Activated CD8-positive, alpha-beta memory T cell treated with anti-CD3 and anti-CD28 coated beads, Interleukin-2, amount 10 ng/mL, durations not matched to agents 7 days and 5 days (primary cell): ENCODE measurements at places on chromosomes 2 and 18. TPM values are rescaled to one million over a fixed set of nuclear protein-coding genes. Genes with fewer than 3 reads are reported as not detected.
A peak's percentile ranks its signal among the peaks of the same experiment; 100 is the strongest.

DNA sequence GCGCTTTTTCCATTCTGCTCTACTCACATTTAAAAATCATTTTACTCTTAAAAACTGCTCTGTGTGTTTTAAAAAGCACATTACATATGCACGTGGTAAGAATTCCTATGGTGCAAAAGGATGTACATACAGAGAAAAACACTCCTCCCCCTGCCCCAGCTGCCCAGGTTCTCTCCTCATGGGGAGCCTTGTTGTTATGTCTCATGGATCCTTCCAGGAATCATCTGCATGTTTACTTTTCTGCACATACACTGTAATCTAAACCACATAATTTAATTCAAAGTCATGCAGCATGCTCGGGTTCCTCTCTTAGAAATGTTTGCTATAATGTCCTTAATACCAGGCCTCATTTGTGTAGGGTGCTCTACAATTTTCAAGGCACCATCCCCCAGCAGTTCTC, 243.3 kb downstream of the LOXHD1 start:
- H3K4me3 ChIP-seq: no peak overlapping the region
- H3K4me1 ChIP-seq: no peaks in the 10 kb centered on the region
- no peaks in the 10 kb centered on the region for H3K36me3 ChIP-seq
- no peak for DNase-seq
- peaks cover 2% of the 10 kb centered on the region for H3K27me3 ChIP-seq

IL1R1 gene
- total RNA-seq: 0.41 TPM

- no peaks in the 10 kb centered on the region for H3K4me1 ChIP-seq
- no peaks in the 10 kb centered on the region for H3K27me3 ChIP-seq
- peak overlapping the region; percentile 36 for H3K27ac ChIP-seq
- H3K36me3 ChIP-seq: peaks cover 9% of the 10 kb centered on the region
Observed at GRCh38 chr2:47064106-47064505, 91.0 kb downstream of the STPG4 start.

- peaks cover 5% of the 10 kb centered on the region for H3K4me1 ChIP-seq
- H3K36me3 ChIP-seq: peaks cover 45% of the 10 kb centered on the region
- H3K4me3 ChIP-seq: no peak overlapping the region
- no peaks in the 10 kb centered on the region for H3K27me3 ChIP-seq
Observed at GRCh38 chr18:23529604-23530003, 26.3 kb downstream of the RMC1 start.

FBLN7 gene
- 0.26 TPM for total RNA-seq

EFHD1 gene
- 0.23 TPM for total RNA-seq

DNA sequence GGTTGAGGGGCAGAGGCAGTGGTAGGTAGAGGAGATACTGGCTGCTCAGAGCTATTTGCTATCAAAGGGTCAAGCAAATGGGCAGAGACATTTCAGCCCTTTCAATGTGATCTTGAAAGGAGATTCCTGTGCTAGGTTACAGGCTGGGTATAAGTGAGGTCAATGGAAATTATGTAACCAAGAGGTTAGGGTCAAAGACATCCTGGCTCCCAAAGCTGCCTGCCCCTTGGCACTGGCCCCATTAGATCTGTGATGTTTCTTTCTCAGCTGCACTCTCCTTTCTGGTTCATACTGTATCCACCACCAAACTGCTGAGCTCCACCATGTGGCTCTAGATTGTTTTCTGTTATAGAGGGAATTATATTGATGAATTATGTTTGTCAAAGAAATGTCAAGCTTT, 200.4 kb downstream of the AGPS start:
- DNase-seq: no peak
- peaks cover 21% of the 10 kb centered on the region for H3K27me3 ChIP-seq
- no peaks in the 10 kb centered on the region for H3K36me3 ChIP-seq

PPP1R1C gene
- not detected for total RNA-seq

IL1F10 gene
- total RNA-seq: not detected

DNA sequence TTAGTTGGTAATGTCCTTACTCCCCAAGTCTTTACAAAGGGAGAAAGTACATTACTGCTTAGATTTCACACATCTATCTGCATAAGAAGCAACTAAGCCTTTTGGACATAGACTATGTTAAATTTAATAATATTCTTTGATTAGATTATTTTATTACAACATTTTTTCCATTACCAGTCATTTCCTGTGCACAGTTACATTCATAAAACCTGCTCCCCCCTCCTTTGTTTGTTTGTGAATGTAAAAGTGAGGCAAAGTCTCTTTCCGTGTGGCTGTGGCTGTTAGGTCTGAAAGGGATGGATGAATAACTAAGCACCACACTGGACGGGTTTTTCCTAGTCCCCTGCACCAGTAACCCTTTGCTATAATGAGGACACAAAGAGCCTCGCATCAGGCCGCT, 9.6 kb downstream of the PTGR3 start:
- H3K4me1 ChIP-seq: peaks cover 10% of the 10 kb centered on the region
- H3K27me3 ChIP-seq: no peaks in the 10 kb centered on the region
- no peak for DNase-seq
- peaks cover 21% of the 10 kb centered on the region for H3K36me3 ChIP-seq
- H3K4me3 ChIP-seq: no peak overlapping the region

DNA sequence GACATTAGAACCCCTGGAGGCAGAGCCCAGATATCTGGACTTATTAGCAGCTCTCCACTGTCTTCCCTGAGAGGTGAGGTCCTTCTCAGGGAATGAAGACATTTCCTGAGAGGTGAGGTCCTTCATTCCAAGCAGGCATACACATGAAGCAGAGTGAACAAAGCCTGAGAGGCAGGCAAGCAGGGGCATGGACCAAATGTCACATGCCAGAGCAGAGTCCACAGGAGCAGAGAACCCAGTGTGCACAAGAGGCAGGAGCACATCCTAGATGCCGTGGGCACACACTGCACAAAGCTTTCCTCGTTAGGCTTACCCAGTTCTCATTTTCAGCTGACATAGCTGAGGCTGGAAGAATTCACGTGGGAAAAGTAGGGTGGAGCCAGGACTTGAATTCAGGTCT, 759.9 kb upstream of the HS6ST1 start:
- no peak overlapping the region for H3K4me3 ChIP-seq
- H3K4me1 ChIP-seq: no peaks in the 10 kb centered on the region
- DNase-seq: no peak
- H3K27me3 ChIP-seq: no peaks in the 10 kb centered on the region

DNA sequence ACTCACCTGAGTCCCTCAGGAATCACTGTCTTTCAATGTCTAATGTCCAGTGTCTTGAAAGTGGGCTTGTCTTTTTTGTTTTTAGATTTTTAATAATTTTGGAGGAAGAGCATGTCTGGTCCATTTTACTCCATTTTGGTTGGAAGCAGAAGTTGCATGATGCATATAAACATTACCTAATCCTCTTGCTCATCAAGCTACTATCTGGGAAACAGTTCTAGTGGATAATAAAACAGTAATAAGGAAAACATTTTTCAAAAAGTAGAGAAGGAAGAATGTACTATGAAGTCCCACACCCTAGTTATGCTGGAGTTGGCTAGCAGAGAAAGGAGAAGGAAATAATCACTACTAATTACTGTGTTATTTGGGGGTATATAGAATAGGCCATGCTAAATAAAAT, 263.7 kb downstream of the ETAA1 start:
- H3K27ac ChIP-seq: no peak overlapping the region
- no peaks in the 10 kb centered on the region for H3K4me1 ChIP-seq
- DNase-seq: no peak
- no peaks in the 10 kb centered on the region for H3K36me3 ChIP-seq
- no peaks in the 10 kb centered on the region for H3K27me3 ChIP-seq

GRCh38 chr2:173258701-173259100, 96.0 kb upstream of the CDCA7 start:
- DNase-seq: no peak
- peaks cover 11% of the 10 kb centered on the region for H3K27me3 ChIP-seq
- H3K36me3 ChIP-seq: peaks cover 8% of the 10 kb centered on the region

TNFAIP6 gene
- not detected for total RNA-seq

GRCh38 chr2:232545511-232546375, 4.6 kb downstream of the TIGD1 start:
- no peak overlapping the region for H3K27ac ChIP-seq
- peaks cover 22% of the 10 kb centered on the region for H3K36me3 ChIP-seq
- no peaks in the 10 kb centered on the region for H3K27me3 ChIP-seq
- no peak for DNase-seq

GRCh38 chr2:132651115-132652045, 18.6 kb downstream of the LYPD1 start:
- no peaks in the 10 kb centered on the region for H3K27me3 ChIP-seq
- no peak overlapping the region for H3K4me3 ChIP-seq
- H3K36me3 ChIP-seq: no peaks in the 10 kb centered on the region
- no peaks in the 10 kb centered on the region for H3K4me1 ChIP-seq
- no peak for DNase-seq
- H3K27ac ChIP-seq: no peak overlapping the region

GRCh38 chr2:162138310-162138709, 13.7 kb downstream of the GCG start:
- no peak overlapping the region for H3K27ac ChIP-seq
- H3K36me3 ChIP-seq: no peaks in the 10 kb centered on the region

TMEM247 gene
- total RNA-seq: not detected

- no peak overlapping the region for H3K27ac ChIP-seq
- no peaks in the 10 kb centered on the region for H3K36me3 ChIP-seq
- H3K4me3 ChIP-seq: no peak overlapping the region
- no peak for DNase-seq
Observed at GRCh38 chr2:133821107-133821760, 253.0 kb upstream of the NCKAP5 start.

DNA sequence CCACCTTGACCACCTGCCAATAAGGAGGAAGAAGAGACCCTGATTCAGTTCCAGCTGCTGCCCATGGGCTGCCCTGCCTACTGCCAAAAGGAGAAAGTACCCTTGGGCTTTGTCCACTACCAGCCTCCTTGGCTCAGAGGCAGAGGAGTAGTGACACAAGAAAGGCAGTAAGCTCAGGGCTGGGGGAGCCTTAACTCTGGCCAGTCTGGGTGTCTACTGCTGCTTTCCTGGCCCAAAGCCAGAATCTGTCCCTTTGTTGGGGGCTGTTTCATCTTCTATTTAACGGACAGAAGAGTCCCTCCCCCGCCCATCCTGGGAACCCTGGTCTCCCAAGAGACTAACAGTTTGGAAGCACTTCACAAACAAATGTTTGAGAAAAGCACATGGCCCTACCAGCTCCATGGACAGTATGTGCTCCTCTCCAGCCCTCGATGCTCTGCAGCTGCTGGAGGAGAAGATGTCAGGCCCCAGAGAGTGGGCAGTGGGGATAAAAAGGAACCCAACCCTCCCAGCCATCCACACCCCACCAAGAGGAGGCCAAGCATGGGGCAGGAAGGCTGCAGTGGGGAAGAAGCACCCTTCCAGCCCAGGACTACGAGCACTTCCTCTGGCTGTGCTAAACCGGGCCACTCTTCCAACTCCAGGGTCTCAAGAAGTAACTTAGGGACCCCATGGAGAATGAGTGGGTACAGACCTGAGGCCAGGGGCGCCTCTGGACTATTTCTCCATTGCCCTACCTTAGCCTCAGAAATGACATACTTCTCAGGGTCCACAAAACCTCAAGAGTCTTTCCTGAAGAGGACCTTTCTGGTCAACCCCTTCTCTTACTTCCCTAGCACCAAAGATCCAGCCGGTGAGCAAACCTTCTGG, 1.2 kb downstream of the ATG9A start:
- H3K36me3 ChIP-seq: peaks cover 51% of the 10 kb centered on the region
- peak overlapping the region; percentile 81 for H3K27ac ChIP-seq
- H3K4me1 ChIP-seq: peaks cover 61% of the 10 kb centered on the region
- H3K4me3 ChIP-seq: peak overlapping the region; percentile 98
- H3K27me3 ChIP-seq: no peaks in the 10 kb centered on the region

RAX gene
- total RNA-seq: not detected

GRCh38 chr2:240254337-240255164, 114.1 kb upstream of the OTOS start:
- H3K4me3 ChIP-seq: no peak overlapping the region
- no peaks in the 10 kb centered on the region for H3K4me1 ChIP-seq
- no peak overlapping the region for H3K27ac ChIP-seq
- no peak for DNase-seq
- no peaks in the 10 kb centered on the region for H3K27me3 ChIP-seq
- no peaks in the 10 kb centered on the region for H3K36me3 ChIP-seq

GRCh38 chr18:3649135-3649632, 199.2 kb downstream of the TGIF1 start:
- H3K27ac ChIP-seq: no peak overlapping the region
- no peak overlapping the region for H3K4me3 ChIP-seq
- no peak for DNase-seq
- peaks cover 15% of the 10 kb centered on the region for H3K4me1 ChIP-seq
- no peaks in the 10 kb centered on the region for H3K36me3 ChIP-seq

GKN1 gene
- not detected for total RNA-seq

DSC2 gene
- total RNA-seq: not detected

TMEFF2 gene
- not detected for total RNA-seq

PRKAG3 gene
- not detected for total RNA-seq

GRCh38 chr2:15754703-15755099, 163.0 kb downstream of the DDX1 start:
- no peaks in the 10 kb centered on the region for H3K27me3 ChIP-seq
- no peak overlapping the region for H3K4me3 ChIP-seq
- no peaks in the 10 kb centered on the region for H3K36me3 ChIP-seq
- H3K4me1 ChIP-seq: no peaks in the 10 kb centered on the region
- no peak overlapping the region for H3K27ac ChIP-seq

EML4 gene
- 73.4 TPM for total RNA-seq

GRCh38 chr2:59791004-59791618, 762.3 kb downstream of the BCL11A start:
- H3K27ac ChIP-seq: no peak overlapping the region
- no peak overlapping the region for H3K4me3 ChIP-seq
- no peak for DNase-seq
- no peaks in the 10 kb centered on the region for H3K27me3 ChIP-seq
- no peaks in the 10 kb centered on the region for H3K4me1 ChIP-seq
- no peaks in the 10 kb centered on the region for H3K36me3 ChIP-seq

- H3K4me1 ChIP-seq: peaks cover 19% of the 10 kb centered on the region
- peaks cover 60% of the 10 kb centered on the region for H3K27me3 ChIP-seq
- peak within 1 kb of the TSS; percentile 77 for H3K4me3 ChIP-seq
- H3K36me3 ChIP-seq: no peaks in the 10 kb centered on the region
- DNase-seq: peak; percentile 83
Observed at GRCh38 chr18:58043491-58044369, at the start of gene NEDD4L. TSS of gene NEDD4L (plus strand) at chr18:58044226. CDS start at chr18:58044661, 435 bp downstream.

TDRD15 gene
- not detected for total RNA-seq

DNA sequence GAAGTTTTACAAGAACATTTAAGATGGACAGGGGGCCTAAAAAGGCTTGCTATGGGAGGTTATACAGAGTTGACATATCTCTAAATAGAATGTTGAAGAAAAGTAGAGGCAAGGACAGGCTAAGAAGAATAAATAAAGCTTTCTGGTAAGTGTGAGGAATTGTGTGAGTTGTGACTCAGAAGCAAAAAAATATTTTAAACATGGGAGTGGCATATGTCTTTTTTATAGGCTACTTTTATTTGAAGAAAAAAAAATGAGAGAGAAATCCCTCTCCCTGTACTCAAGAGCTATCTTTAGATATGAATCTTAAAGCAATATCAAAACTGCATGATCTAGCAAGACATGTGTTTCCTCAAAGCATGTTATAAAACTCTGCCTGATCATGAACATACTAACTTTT, 41.1 kb downstream of the RAB3GAP1 start:
- no peak for DNase-seq
- H3K4me3 ChIP-seq: no peak overlapping the region
- peaks cover 4% of the 10 kb centered on the region for H3K4me1 ChIP-seq
- no peaks in the 10 kb centered on the region for H3K27me3 ChIP-seq

GRCh38 chr2:107267086-107267485, 381.1 kb upstream of the ST6GAL2 start:
- DNase-seq: no peak
- H3K27me3 ChIP-seq: no peaks in the 10 kb centered on the region
- no peaks in the 10 kb centered on the region for H3K4me1 ChIP-seq
- no peak overlapping the region for H3K4me3 ChIP-seq
- H3K36me3 ChIP-seq: no peaks in the 10 kb centered on the region

GRCh38 chr2:161713706-161714105, 89.5 kb downstream of the SLC4A10 start:
- H3K36me3 ChIP-seq: no peaks in the 10 kb centered on the region
- H3K27me3 ChIP-seq: peaks cover 4% of the 10 kb centered on the region
- H3K27ac ChIP-seq: no peak overlapping the region
